ENCODE measurements at places on chromosomes 12 and 14.

DNA sequence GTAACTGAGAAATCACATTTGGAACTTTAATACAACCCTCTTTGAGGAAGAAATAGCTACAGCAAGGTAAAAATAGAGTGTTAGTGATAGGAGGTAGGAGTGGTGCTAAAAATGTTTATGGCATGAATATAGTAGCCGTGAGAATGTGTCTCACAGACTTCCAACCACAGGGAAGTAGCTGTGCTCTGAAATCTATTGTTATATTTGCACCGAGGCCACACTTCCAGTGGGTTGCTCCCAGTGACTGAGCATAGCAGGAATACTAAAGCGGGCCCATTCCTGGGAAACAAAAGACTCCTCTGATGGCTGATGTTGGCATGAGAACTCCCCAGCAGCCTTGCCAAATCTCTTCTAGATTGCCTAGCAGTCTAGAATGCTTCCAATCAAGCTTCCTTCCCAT, 174.1 kb upstream of the PLXNC1 start:
- no peak for DNase-seq

- no peak for DNase-seq
These were observed 100.5 kb downstream of the LRRC74A start for GRCh38 chr14:76926521-76927251.

DNA sequence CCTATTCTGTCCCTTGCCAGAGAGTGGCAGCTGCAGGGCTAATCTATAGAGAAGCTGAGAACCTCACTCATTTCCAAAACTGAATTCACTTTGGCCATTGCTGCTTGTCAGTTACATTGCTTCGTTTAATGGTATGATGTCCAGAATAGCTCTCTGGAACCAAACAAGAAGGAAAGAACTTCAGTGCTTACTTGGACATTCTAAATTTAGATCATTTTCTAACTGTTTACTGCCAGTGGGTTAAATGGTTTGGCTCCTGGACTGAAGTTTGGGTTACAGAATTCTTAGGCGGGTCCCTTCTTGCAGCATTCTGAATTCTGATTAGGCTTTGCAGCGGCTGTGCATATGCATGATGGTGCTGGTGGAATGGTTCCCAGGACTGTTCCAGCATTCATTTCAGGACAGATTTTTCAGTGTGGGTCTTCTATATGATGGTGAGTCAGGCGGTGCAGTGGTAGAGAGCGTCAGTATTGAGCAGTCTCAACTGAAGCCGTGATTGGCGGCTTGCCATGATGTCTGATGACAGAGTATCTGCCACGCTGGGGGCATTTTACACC, 148.7 kb downstream of the DYRK2 start:
- DNase-seq = no peak

DNA sequence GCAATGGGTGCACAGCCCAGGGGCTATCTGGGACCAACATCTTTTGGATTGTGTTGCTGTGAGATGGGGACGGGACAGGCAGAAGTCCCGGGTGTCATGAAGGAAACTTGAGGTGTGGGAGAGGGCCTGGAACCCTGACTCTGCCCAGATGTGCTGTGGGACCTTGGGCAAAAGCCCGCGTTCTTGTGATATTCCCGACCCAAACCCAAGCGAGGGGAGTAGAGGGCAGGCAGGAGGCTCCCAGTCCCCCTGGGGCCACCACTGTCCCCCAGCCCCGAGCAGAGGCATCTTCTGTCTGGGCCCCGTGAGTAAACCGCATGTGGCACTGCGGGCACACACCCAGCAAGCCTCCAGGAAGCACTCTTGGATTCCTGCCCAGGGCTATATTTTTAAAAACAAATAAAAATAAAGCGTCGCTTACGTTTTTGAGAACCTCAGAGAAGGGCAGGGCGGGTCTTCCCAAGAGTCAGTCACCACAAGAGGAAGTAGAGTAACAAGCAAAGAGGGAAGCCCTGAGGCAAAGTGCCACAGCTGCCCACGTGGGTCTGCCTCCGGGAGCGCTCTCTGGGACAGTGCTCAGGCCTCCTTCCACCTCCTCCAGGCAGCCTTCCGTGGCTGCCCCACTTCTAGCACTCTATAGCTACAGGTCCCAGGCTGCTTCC, 39.5 kb downstream of the BEGAIN start:
- no peak for DNase-seq

GRCh38 chr12:40168001-40168400, 56.8 kb upstream of the LRRK2 start:
- DNase-seq = no peak

DNA sequence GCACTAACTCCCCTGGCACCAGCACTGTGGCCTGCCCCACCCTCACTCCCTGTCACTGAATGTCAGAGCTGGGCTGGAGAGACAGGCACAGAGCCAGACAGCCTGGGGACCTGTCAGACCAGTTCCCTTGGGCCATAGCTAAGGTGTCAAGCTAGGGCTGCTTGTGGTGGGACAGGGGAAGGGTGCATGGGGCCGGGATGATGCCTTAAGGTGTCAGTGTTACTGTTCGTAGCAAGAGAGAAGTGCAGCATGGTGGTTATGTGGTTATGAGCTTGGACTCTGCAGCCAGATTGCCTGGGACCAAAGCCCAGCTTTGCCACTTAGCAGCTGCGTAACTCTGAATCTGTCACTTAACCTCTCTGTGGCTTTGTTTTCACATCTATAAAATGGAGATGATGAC, 3.8 kb downstream of the RAPGEF3 start:
- no peak for DNase-seq

DNA sequence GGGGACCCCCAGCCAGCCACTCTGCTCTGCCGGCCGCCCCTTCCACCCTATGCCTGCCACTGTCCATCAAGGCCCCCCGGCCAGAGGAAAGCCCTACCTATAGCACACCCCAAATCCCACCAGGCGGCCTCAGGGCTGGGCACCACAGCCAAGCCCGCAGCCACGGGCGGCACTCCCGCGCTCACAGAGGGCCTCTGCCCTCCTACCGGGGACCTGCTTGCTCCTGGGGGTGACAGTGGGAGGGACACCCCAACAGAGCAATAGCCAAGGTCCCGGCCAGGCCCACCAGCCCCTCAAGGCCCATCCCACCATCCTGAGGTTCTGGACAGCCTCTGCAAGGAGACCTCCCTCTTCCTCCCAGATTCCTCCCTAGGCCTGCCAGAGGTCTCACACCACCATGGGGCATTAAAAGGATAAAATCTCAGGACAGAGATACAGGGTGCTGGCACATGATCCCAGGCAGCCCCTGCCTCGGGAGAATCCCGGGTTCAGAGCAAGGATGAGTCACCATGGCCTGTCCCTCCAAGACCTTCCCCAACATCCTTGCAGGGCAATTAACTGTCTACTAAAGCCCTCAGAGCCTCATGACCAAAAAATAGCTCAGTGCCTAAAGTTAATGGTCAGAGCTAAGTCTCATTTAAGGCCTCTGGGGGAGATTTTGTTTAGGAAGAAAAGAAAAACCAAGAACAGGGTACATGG, 17.1 kb downstream of the CCDC85C start:
- DNase-seq = no peak

GRCh38 chr12:116026768-116027550, 250.5 kb downstream of the MED13L start:
- DNase-seq = no peak

GRCh38 chr12:94872971-94873733, 130.3 kb downstream of the NDUFA12 start:
- DNase-seq = no peak

All from stimulated activated CD8-positive, alpha-beta memory T cell treated with anti-CD3 and anti-CD28 coated beads, Interleukin-12 subunit alpha, Interleukin-12 subunit beta, amount 100 ng/mL, for 4 hours (primary cell).